ENCODE measurements at places on chromosomes 1 and 21.

GRCh38 chr1:61961009-61961408, 218.7 kb downstream of the PATJ start:
- no peak for DNase-seq

- peak; percentile 35 for DNase-seq
Observed at GRCh38 chr1:11929849-11930248, 3.6 kb upstream of the KIAA2013 start.

- no peak for DNase-seq
Observed at GRCh38 chr1:74053407-74053806, 144.6 kb downstream of the LRRIQ3 start.

DNA sequence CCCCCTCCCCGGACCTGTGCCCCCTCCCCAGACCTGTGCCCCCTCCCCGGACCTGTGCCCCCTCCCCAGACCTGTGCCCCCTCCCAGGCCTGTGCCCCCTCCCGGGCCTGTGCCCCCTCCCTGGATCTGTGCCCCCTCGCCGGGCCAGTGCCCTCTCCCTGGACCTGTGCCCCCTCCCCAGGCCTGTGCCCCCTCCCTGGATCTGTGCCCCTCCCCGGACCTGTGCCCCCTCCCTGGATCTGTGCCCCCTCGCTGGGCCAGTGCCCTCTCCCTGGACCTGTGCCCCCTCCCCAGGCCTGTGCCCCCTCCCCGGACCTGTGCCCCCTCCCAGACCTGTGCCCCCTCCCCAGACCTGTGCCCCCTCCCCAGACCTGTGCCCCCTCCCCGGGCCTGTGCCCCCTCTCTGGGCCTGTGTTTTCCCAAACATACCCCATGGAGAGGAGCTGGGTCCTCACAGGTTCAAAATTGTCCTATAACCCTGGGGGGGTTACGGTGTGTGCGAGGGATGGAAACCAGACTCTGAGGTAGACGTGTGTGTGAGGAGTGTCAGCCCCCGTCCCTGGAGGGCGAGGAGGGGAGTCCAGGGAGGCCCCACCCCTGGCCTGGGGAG, 47.6 kb upstream of the POFUT2 start:
- DNase-seq, result no peak

GRCh38 chr1:94258873-94259331, 21.5 kb upstream of the ARHGAP29 start:
- DNase-seq, result no peak

DNA sequence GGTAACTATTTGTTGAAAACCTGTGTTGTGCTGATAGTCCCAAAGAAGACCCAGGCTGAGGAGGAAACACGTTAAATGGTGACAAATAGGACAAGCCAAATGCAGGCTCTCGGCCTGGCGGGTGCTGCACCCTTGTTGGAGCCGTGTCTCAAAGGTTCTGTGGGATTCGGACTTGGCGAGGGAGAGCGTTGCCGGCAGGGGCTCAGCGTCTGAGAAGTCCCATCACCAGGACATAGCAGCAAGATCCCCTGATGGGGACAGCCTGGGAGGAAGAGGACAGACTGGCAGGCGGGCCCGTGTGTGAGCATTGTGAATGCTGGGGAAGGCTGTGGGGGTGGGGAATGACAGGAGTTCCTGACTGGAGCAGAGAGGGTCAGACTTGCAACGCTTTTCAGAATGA, 142.5 kb downstream of the PGBD5 start:
- no peak for DNase-seq

DNA sequence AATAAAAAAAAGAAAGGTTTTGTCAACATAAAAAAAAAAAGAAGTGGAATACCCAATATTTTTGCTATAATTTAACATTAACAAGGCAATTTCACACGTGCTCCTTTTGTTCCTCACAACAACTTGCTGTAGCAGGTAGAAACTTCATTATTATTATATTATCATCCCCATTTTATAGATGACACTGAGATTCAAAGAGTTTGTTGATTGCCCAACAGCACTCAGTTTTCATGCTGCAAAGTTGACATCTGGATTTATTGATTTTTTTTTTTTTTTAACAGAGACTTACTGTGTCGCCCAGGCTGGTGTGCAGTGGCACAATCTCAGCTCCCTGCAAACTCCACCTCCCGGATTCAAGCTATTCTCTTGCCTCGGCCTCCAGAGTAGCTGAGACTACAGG, 8.9 kb upstream of the ESRRG start:
- DNase-seq, result no peak

GRCh38 chr1:185880330-185880729, 146.1 kb downstream of the HMCN1 start:
- DNase-seq, result no peak

- peak; percentile 59 for DNase-seq
Observed at GRCh38 chr1:19949016-19949415, 25.6 kb upstream of the PLA2G2E start.

GRCh38 chr1:183180218-183180617, 5.8 kb upstream of the LAMC2 start:
- peak; percentile 65 for DNase-seq

DNA sequence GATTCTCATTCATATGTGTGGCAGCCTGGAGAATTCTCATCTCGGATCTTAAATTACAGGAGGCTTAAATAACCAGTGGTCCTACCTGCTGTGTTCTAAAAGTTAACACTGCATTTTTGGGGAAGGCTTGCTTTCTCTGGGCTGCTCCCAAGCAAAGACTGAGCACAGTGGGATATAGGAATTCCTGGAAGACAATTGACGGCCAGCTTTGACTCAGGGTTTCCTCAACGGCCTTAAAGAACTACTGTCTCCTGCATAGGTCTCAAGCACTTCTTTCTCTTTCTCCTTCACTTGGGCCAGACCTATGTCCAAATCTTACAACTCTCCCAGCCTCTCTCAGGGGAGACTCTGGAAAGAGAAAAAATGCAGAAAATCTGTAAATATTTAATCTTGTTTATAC, 1.0 kb upstream of the KRTAP13-3 start:
- no peak for DNase-seq

DNA sequence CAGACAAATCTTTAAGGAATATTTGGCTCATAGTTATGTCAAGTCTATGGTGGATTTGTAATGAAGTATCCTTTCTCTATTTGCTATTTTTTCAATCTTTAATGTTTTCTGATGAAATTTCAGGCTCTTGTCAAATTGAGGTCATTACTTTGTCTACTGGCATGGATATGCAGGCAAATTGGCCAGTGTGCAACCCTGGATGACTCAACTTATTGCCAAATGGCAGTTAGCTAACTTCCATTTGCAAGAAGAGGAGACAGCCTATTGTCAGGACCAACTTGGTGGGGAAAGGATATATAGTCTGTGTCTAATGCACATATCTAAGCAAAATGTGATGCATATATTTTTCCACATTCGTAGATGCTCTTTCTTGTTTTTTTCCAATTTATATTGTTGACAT, 530.5 kb downstream of the PTBP2 start:
- DNase-seq, result no peak
